ENCODE measurements at places on chromosomes 5 and 9.

- no peak for DNase-seq
These were observed 46.5 kb downstream of the LRSAM1 start for GRCh38 chr9:127497656-127498290.

GRCh38 chr5:80175337-80175736, 80.5 kb downstream of the SERINC5 start:
- no peak for DNase-seq

GRCh38 chr9:134640506-134641172, 964 bp upstream of the COL5A1 start:
- no peak for DNase-seq

- no peak for DNase-seq
These were observed 87.5 kb upstream of the FBXW11 start for GRCh38 chr5:172093965-172094364.

DNA sequence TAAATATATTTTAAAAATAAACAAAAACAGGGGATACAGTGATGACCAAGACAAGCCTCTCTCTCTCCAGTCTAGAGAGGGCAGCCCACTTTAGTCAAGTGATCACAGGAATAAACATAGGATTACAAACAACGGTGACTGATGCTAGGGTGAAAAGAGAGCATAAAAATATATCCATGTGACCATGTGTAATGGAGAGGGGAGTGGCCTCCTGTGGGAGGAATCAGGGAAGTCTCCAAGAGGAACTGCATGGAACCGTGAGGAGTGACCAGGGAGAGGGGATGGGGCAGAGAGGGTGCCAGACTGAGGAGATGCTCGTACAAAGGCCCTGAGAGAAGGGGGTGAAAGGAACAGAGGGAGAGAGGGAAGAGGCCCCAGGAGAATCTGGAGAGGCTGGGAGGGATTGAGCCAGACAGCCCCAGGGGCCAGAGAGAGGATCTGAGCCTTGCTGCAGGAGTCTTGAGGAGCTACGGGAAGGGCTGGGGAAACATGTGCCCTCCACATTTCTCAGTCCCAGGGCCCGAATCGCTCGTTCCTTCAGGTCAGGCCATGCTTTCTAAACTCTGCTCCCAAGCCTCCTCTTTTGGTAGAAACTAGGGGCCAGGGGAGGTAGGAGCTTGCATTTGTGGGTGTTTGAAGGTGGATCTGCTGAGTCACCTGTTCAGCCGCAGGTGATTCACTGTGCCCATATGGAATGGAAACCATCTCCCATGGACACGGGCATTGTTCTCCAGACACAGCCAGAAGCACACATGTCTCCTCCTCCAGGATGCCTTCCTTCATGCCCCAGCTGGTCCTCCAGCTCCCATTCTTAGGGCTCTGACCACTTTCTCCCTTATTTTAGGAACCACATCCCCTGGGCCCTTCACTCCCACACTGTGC, 63.8 kb downstream of the PAX5 start:
- no peak for DNase-seq

- DNase-seq, result peak; percentile 14
These were observed 9.1 kb upstream of the KIF12 start for GRCh38 chr9:114108016-114108833.

- peak; percentile 55 for DNase-seq
These were observed at the start of gene HRH2 for GRCh38 chr5:175657593-175658271. HRH2 (plus strand) TSS chr5:175658071; CDS start chr5:175683234, 25,163 bp downstream.

- DNase-seq, result no peak
These were observed 40.9 kb upstream of the NSMF start for GRCh38 chr9:137499858-137500661.

DNA sequence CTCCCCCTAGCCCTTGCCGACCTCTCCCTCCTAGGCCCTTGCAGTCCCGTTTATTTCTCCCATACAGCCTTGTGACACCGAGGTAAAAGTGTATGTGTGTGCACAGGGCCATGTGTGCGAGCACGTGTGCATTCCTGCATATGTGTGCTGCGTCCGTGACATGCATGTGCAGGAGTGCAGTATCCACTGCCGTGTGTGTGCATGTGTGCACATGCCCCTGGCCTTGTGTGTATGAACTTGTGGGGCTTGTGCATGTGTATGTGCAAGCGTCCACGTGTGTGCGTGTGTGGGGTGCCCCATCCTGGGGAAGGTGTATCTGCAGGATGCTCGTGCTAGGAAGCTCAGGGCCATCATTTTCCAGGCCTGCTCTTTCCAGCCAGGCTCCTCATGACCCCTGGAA, 6.6 kb downstream of the AK1 start:
- no peak for DNase-seq

- no peak for DNase-seq
These were observed 278.3 kb upstream of the RFX3 start for GRCh38 chr9:3804103-3804502.

DNA sequence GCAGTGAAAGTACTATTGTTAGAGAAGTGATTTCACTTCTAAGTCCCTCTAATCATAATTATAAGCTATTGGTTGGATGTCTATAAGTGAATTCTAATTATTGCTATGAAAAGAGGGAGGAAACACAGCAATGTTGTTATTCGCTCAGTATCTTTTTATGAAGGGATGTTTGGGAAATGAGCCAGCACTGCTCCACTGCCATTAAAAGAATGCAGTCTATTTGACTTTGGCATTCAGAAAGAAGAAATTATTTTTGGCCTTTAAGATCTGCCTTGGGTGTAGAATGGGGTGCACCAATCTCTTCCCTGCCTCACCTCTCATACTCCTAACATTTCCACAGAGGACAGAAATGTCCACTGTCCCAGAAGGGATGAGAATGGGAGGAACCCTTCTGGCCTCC, 332.0 kb downstream of the SPATA31D1 start:
- no peak for DNase-seq

- DNase-seq, result no peak
These were observed 34.8 kb upstream of the IFNK start for GRCh38 chr9:27489087-27489876.

DNA sequence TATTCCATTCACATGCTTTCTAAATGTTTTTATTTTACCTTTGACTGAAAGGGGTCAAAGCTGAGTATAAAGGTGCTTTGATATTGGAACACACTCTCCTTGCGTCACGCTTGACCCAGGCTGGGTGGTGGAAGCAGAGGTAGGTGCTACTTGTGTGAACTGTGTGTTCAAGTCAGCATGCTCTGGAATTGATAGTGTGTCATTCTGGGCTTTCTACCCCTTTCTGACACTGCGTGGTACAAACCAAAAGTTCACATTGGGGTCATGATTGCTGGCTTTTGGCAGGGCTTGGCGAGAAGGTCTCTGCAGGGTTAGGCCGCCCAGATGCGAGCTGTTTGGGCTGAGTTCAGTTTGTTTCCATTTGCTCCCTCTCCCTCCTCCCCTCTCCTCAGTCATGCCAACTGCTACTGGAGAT, 131.8 kb downstream of the ADAMTSL1 start:
- no peak for DNase-seq

DNA sequence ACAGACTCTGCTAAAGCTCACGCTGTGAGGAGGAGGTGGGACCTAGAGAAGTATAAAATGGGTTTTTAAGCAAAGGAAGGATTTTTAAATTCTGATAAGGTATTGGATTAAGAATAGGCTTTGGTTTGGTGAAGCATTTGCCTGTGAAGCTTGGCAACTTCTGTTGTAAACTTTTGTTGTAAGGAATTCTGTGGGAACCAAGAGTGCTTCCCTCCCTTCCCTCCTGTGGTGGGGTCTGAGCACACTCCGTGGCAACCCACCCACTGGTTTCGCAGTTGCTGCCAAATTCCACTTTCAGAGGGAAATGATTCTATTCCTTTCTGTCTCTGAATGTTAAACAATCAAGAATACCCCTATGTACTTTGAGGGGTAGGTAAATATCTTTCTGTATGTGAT, 28.6 kb upstream of the GTF2H2C start:
- DNase-seq, result no peak

- peak; percentile 17 for DNase-seq
These were observed 623.5 kb upstream of the NUDT12 start for GRCh38 chr5:104186100-104186499.

DNA sequence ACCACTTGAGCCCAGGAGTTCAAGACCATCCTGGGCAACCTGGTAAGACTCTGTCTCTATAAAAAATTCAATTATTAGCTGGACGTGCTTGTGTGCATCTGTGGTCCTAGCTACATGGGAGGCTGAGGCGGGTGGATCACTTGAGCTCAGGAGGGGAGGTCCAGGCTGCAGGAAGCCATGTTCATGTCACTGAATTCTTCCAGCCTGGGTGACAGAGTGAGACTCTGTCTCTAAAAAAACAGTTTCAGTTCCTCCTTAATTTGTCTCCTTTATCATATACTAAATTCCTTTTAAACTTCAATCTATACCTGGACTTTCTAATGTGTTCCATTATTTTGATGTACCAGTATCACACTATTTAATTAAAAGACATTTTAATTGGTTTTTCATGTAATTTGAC, 422.2 kb upstream of the TLE4 start:
- no peak for DNase-seq

- no peak for DNase-seq
These were observed 115.8 kb downstream of the ERCC6L2 start for GRCh38 chr9:95991326-95991725.

GRCh38 chr5:68116868-68117411, 98.6 kb upstream of the PIK3R1 start:
- no peak for DNase-seq

GRCh38 chr9:89600831-89601230, 4.0 kb upstream of the GADD45G start:
- no peak for DNase-seq

GRCh38 chr5:111752426-111752965, 4.5 kb downstream of the NREP start:
- DNase-seq, result no peak

- no peak for DNase-seq
These were observed 36.4 kb downstream of the RETREG1 start for GRCh38 chr5:16580382-16580781.

DNA sequence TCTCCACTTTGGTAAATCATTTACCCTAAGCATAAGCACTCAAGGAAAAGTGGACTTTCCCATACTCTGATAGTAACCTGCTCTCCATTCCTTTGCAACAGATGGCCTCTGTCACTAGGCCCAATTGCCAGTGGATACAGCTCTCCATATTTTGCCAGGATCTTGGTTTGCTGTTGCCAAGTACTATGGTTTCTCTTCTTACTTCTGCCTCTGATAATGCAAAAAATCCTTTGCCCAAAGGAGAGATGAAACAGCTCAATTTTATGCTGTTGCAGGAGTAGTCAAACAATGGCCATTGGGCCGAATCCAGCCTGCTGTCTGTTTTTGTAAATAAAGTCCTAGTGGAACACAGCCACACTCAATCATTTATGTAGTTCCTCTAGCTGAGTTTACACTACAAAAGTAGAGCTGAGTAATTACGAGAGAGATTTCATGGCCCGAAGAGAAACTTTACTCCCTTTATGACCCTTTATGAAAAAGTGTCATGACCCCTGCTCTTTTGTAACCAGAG, 92.5 kb downstream of the HTR4 start:
- DNase-seq, result no peak

GRCh38 chr9:91161465-91162300, 200.0 kb downstream of the AUH start:
- DNase-seq, result no peak

DNA sequence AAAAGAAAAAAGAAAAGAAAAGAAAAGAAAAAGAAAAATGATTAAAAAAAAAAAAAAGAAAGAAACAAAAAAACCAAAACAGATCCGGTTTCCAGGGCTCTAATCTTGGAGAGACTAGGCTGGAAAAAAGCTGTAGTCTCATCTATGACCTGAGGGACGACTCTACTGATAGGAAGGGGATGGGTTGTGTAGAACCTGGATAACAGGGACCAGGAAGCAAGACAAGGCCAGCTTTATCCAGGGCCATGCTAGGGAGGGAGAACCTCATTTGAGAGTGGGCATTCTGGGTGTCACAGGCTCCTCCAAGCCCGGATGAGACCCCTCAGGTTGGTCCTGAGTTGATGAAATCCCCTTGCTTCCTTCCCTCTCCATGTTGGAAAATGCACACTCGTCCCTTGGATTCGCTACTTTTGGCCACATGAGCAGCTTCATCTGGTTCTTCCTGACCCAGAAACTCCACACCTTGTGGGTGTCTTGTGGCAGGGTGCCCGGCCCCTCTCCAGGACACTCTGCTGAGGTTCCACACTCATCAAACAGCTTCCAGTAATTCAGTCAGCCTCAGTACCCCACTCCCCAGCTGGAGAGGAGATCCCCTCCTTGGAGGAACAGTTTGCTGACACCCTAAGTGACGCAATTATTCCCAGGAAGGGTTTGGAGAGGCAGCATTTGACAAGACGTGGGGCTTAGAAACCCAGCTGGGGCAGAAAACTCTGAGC, 71.1 kb upstream of the LHFPL2 start:
- no peak for DNase-seq

GRCh38 chr5:121975294-121975693, 13.5 kb downstream of the SRFBP1 start:
- no peak for DNase-seq

- DNase-seq, result no peak
These were observed 1.1 kb downstream of the SLC27A6 start for GRCh38 chr5:128966375-128966774.

DNA sequence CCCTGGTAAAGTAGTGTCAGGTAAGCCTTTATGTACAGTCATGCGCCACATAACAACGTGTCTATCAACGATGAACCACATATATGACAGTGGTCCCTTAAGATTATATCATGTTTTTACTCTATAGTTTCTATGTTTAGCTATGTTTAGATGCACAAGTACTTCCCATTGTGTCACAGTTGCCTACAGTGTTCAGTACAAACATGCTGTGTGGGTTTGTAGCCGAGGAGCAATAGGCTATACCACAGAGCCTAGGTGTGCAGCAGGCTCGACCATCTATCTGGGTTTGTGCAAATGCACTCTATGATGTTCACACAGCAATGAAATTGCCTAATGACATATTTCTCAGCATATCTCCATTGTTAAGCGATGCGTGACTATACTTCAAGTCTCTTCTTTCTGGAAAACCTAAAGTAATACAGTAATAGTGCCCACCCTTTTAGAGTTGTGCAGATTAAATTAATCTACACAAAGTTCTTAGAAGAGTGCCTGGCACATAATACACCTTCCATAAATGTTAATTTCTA, 295.9 kb downstream of the ARHGAP26 start:
- DNase-seq, result no peak

DNA sequence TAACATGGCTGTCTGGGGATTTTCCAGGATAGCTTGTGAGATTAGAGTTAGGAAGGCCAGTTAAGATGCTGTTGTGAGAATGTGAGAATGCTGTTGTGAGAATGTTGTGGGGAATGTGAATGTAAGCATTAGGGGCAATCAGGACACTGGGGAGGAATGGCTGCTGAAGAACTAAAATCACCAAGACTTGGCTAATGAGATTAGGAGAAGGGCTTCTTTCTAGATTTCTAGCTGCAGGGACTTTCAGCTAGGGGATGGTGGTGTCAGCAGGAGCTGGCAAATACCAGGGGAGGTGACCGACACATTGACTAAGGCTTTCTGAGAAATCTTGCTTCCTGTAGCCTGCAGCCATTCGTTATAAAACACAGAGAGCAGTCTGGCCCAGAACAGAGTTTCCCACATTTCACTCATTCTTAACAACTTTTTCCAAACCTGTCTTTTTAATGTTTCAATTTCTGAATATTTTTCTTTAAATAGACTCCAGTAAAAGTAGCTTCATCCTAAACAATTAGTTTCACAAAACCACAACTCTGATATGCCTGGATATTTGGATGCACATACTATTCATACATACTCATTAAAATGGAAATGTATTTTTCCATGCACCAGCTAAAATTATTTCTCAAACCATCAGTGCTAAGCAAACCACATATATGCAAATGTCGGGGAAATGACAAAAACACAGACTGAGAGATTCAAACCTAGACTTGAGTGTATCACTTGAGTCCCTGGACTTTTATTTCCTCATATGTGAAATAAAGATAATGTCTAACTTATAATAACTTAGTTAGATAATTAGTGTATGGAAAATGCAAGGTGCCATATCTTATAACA, 89.3 kb upstream of the TNC start:
- DNase-seq, result no peak

Data from CD4-positive, alpha-beta T cell treated with Interferon alpha-2 for 1 hour (primary cell).